Mesothelial cell of epicardium (in vitro differentiated cells): ENCODE measurements at places on chromosomes 5 and 9.

DNA sequence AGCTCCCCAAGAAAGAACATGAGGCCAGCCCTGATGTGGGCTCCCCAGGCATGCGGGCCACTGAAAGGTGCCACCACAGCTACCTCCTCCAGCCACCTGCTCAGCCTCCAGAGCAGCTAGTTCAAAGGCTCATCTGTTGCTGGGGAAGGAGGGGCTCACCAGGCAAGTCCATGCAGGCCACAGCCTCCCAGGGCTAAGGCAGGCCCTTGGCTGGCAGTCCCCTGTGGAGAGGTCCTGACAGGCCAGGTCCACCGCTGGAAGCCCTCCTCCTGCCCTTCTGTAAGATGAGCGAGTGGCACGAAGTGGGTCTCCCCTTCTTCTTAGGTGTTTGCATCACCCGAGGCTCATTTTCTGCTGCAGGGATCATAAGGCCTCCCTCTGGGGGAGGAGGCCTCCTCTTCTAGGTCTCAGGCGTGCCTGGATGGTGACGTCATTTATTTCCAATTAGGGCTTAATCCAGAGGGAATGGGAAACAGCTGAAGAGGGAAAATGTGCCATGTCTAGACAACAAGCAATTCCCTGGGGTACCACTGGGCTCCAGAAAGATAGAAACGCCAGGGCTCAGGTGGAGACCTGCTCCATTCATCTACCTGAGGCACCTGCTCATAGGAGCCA, 91.6 kb downstream of the CFAP90 start:
- no peak for DNase-seq

DNA sequence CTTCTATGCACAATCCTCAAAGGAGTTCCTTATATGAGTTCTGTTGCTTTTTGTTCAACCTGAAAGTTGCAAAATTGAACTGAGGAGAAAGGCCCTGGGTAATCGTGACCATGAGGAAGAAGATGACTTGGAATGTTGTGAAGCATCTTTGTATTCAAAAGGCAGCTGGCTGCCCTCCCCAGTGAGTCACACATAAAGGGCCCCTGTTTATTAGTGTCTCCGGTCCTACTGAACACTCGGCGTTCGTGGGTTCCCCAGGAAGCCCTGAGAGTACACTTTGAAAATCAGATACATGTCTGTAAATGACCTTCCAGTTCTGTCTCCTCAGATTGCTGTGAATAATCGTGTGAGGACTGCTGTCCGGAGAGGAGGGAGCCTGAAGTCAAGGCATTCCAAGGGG, 73.6 kb downstream of the C9orf153 start:
- DNase-seq, result no peak

GRCh38 chr9:114467226-114467750, 38.0 kb downstream of the WHRN start:
- no peak for DNase-seq

DNA sequence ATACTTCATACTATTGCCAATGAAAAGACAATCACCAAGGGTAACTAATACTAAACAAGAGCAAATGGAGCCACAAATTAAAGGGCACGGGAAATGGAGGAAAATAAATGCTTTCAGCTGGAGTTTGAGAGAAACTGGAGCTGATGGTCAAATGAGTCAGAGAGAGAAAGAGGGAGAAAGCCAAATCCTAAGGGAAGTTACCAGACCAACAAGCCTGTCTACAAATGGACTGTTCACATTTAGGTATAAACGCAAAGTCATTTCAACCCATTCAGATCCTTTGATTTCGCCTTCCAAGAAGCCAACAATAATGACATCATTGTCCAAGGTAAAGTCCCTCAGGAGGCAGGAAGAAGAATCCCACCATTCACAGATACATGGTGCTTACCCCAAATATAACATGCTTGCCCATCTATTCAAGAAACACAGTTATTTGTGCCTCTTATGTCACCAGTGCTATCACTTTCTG, 351.8 kb downstream of the RAB3C start:
- no peak for DNase-seq

DNA sequence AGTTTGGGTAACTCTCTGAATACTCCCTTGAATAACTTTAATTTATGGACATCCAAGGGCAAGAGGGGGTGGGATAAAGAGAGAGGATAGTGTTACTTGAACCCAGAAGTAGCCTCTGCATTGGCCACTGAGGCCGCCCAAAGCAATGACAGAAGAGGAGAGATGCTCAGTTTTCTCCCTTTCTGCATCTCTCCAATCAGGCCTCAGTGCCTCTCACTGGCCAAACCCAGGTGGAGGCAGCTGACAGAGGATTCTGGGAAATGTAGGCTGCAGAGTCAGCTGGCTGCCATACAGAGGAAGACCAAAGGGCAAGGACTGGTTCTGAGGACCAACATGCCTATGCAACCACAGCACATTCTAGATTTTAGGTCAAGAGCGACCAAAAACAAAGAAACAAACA, 719.4 kb downstream of the MAT2B start:
- DNase-seq, result no peak

DNA sequence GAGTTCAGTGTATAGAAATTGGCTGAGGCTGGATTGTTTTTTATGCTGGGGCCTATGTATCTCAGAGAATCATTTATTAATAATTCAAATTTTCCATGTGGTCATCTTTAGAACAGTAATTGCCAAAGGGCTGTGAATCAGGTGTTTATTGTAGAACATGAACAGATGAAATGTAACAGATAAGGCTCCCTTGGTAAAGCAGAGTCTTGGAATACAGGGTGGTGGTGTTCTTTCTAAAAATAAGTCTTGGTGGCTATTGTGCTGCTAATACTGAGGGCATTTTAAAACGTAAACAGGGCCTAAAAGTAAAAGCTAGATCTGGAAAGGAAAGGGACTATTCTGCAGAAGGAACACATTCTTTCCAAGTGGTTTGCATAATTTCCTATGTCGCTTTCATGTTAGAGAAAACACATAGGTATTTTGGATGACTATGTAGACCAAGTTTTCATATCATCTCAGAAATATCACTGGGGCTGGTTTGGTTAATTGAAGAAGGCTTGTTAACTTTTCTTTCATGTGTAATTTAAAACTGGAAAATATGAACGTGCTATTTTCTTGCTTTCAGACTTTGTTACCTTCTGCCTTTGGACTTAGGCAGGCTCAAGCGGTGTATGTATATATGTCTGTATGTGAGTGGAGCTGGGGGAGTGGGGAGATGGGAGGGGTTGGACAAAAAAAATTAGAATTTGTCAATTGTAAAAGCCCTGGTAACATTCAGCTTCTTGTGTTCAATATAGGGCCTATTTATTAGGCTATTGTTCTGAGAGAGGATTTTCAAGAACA, 119.9 kb upstream of the ANKRD55 start:
- no peak for DNase-seq

DNA sequence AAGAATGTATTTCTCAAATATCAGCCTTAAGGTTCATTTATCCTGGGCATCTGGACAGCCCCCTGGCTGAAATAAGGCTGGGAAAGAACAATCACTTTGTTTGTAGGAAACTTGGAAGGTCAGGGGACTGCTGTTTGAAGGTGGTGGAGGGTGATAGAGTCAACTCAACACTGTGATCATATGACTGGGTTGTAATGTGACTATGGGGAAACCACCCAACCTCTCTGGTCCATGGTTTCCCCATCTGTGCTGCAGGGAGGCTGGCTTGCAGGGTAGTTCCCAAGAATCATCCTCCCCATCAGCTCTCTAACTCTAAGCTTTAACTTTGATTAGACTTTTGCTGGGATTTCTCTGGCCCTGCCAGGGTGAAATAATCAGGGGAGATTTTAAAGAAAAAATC, 10.0 kb downstream of the INSYN2B start:
- no peak for DNase-seq

DNA sequence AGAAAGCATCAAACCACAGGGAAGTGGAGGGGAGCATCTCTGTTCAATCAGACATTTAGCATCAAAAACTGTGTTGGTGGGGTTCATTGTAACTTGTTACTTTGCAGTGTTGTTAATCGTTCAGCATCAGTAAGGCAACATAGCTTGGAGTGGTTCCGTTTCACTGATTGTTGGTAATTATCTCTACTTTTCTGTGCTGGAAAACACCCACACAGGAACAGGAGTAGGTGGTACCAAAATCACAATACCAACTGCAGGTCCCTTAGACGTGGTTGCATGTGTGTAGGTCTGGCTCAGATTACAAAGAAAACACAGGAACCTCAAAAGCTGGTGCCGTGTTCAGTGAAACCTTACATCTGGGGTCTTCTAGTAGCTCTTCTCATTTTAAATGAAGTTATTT, 146.8 kb downstream of the RNF180 start:
- no peak for DNase-seq

- DNase-seq, result no peak
Measured at GRCh38 chr9:72589667-72590521, 68.5 kb downstream of the TMC1 start.

DNA sequence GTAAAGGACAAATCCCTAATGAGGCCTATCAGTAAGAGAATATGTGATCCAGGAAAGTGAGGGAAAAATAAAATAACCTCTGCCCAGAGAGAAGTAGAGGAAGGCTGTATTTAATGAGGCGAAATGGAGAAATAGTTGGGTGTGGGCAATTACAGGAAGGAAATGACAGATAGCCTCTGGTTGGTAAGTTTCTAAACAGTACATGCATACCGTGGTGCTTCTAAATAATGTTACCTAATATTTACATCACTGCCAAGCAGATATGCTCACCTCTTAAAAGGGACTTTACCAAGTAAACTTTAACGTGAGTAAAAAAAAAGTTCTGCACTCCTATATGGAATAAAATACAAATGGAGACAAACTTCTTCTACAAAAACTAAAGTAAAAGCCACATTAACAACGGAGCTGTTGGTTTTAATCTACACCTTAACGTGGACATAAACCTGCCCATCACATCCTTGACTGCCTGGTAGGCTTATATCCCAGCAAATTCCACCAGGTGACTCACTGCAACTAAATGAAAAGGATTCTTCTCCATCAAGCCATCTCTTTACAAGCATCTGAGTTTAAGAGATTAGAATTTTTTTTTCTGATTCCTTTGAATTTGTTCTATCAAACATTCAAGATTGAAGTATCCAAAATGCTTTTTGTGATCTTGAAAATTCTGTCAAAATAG, 12.4 kb downstream of the NFIL3 start:
- no peak for DNase-seq

GRCh38 chr9:137786511-137786920, 91.1 kb upstream of the CACNA1B start:
- DNase-seq, result no peak

DNA sequence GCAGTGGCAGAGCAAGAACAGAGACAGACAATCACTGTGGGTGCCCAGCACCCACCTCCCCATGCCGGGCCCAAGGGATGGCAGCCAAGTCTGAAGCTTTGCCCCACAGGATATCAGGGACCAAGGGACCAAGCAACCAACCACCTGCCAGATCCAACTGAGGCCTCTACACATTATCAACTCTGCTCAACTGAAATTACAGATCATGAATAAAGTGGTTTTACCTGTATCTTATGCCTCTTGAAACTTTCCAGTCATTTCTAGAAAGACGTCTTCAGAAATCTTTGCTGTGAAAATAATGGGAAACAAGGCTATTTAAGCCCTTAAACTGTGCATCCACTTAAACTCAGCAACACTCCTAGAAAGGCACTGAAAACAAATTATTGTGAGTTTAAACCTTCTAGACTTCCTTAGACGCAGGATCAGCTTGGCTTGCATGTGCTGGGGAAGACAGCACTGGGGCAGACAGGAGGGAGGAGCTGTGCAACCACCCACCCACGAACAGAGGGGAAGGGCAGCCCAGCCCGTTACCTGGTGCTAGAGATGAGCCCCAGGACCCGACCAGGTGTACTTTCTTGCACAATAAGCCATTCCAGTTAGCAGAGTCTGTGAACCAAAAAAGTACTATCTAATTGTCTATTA, 80.0 kb downstream of the SEMA4D start:
- DNase-seq, result no peak
